Progenitor cell of endocrine pancreas (in vitro differentiated cells): ENCODE measurements at places on chromosomes 16 and 17. TPM values are rescaled to one million over a fixed set of nuclear protein-coding genes. Genes with fewer than 3 reads are reported as not detected.

Gene TRIM37
- 25.9 and 28.8 TPM in 2 replicates for total RNA-seq

Gene MRPL58
- total RNA-seq = 26.5 and 26.8 TPM in 2 replicates

GRCh38 chr16:9836118-9836736 lies 346.0 kb downstream of the GRIN2A start:
- no peaks in the 10 kb centered on the region for H3K36me3 ChIP-seq
- H3K4me3 ChIP-seq = no peak overlapping the region
- peaks cover 6% of the 10 kb centered on the region for H3K4me1 ChIP-seq
- H3K27me3 ChIP-seq = no peaks in the 10 kb centered on the region

DNA sequence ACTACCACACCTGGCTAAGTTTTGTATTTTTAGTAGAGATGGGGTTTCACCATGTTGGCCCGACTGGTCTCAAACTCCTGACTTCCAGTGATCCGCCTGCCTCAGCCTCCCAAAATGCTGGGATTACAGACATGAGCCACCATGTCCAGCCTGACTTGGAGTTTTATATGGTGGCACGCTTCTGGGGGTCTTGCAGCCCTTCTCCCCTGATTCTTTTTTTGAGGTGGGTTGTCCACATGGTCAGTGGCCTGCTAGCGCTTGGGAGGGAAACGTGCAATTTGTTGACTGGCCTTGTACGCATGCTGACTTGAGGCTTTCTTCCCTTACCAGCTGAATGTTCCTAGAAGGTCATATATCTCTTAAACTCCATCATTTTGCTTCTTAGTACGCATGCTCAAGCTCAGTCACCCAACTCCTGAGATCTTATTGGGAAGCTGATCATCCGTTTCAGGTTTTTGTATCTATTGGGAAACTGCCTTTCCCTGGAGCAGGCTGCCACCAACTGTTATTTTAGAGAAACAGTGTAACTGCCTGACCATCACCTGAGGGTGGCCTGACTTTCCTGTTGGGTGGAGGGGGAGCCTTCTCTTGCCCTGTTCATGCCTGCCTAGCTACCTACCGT lies 13.7 kb upstream of the LDHD start:
- H3K27me3 ChIP-seq = no peaks in the 10 kb centered on the region
- no peak overlapping the region for H3K27ac ChIP-seq
- peaks cover 5% of the 10 kb centered on the region for H3K36me3 ChIP-seq
- no peak for DNase-seq
- H3K4me1 ChIP-seq = peaks cover 3% of the 10 kb centered on the region
- H3K4me3 ChIP-seq = no peak overlapping the region

Gene HAP1
- total RNA-seq = 13.7 and 14.9 TPM in 2 replicates

DNA sequence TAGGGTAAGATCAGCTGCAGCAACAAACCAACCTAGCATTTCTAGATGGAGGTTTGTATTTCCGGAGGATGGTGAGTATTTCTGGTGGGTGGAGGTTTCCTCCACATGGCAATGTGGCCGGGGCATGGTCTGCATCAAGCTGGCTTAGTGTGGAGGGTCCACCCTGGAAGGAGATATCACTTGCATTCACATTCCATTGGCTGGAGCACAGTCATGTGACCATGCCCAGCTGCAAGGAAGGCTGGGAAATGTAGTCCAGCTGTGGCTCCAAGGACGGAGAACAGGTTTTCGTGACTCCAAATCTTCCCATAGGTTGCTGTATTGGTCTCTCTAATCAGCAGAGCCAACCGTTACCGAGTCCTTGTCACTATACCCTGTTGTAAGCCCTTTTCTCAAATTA lies 68.7 kb downstream of the RAI1 start:
- H3K27ac ChIP-seq = peak overlapping the region; percentile 67
- H3K27me3 ChIP-seq = no peaks in the 10 kb centered on the region
- no peak overlapping the region for H3K4me3 ChIP-seq
- peak; percentile 41 for DNase-seq
- H3K4me1 ChIP-seq = peaks cover 23% of the 10 kb centered on the region

DNA sequence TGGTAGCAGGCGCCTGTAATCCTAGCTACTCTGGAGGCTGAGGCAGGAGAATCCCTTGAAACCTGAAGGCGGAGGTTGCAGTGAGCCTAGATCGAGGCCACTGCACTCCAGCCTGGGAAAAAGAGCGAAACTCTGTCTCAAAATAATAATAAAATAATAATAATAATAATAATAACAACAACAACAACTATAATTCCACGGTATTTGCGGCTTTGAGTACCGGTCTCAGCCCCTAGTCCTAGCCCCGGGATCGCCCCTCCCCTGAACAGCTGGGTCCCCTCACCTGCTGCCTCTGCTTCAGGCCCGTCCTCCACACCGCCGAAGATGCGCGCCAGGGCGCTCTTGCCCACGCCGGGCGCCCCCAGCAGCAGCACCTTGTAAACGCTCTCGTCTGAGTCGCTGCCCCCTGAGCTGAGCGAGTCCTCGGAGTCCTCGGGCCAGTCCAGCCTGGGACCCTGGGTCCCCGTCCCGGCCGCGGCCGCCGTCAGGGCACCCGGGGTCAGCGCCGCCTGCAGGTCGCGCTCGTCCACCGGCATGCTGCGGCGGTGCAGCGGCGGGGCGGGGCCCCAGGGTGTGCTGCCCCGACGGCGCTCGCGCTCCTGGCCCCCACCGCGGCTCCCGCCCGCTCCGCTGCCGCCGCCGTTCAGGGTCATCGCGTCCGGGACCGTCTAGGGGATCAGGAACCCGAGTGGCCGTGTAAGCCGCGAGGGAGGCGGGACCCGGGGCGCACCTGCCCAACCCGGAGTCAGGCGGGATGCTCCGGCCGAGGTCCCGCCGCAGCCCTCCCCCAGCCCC lies 611 bp downstream of the RRAD start:
- no peaks in the 10 kb centered on the region for H3K36me3 ChIP-seq
- H3K27me3 ChIP-seq = peaks cover 63% of the 10 kb centered on the region
- no peak overlapping the region for H3K4me3 ChIP-seq
- H3K27ac ChIP-seq = no peak overlapping the region

Gene CDH11
- total RNA-seq = 5.5 and 6.0 TPM in 2 replicates

Gene PMP22
- total RNA-seq = 0.93 and 1.2 TPM in 2 replicates
